ENCODE measurements at places on chromosomes 7 and 10.

GRCh38 chr10:22455068-22455857 is 110.0 kb downstream of the SPAG6 start:
- no peak for DNase-seq

GRCh38 chr10:98294270-98294627 is 26.3 kb upstream of the LOXL4 start:
- no peak for DNase-seq

GRCh38 chr7:2820508-2820934 is 23.6 kb downstream of the GNA12 start:
- no peak for DNase-seq

DNA sequence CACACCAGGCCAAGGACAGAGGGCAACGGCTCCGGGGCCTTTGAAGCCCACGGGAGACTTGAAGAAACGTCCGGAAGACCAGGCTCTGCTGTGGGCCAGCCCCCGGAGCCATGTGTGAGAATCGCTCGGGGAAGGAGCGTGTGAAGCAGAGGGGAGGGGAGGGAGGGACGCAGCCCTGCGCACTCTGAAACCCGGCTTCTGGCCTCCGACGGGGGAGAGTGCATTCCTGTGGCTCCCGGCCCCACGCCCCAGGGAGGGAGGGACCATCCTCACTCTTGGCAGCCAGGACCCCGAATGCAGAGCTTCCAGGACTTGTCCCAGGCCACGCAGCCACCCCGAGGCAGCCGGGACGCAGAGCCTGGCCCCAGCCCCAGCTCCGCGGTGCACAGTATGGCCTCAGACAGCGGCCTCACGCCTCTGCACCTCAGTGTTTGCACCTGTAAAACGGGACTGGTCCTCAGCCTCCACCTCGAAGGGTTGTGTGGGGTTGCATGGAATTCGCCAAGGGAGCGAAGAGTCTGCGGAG is 67.4 kb downstream of the PDGFA start:
- DNase-seq = no peak

DNA sequence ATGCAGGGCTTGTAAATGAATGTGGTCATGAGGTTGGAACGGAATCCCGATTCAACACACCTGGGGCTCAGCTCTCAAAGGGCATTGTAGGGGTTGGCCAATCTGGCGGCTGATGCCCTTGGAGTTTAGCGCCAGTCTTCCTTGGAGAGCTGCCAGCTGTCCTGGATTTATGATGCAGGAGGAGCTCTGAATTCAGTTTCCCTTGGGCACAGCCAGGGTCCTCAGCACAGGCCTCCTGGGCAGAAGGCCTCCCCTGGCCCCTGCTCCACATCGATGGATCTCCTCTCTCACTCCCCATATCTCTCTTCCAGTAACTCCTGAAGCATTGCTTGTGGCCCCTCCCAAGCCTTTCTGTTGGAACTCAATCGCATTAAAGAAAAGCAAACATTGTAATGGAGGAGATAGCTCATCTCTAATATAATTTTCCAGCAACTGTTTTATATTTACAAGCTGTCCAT is 985 bp upstream of the CYTH3 start:
- DNase-seq = peak; percentile 82

DNA sequence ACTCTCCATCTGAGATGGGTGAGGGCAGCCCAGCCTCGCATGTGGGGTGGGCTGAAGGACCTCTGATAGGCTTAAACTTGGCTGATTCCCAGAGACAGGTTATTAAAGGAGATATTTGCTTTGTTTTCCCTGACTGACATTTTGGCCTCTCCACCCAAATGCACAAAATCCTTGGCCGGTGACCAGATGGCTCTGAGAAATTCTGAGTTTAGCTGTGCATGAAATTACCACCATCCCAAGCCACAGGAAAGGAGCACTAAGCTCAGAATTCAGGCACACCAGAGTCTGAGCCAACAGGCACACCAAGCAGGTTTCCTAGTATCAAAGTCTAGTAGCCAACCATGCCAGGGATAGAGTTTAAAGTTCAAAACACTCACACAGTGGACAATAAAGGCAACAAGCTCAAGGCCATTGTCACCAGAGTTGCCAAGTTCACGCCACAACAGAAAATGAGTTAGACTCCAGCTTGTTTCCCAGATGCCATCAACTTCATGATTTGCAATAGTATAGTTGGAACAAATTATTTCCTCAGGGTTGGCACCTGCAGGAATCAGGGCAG is 387.6 kb downstream of the KCNMA1 start:
- DNase-seq = no peak

- DNase-seq = no peak
Measured at GRCh38 chr7:13910805-13911551, 78.5 kb downstream of the ETV1 start.

DNA sequence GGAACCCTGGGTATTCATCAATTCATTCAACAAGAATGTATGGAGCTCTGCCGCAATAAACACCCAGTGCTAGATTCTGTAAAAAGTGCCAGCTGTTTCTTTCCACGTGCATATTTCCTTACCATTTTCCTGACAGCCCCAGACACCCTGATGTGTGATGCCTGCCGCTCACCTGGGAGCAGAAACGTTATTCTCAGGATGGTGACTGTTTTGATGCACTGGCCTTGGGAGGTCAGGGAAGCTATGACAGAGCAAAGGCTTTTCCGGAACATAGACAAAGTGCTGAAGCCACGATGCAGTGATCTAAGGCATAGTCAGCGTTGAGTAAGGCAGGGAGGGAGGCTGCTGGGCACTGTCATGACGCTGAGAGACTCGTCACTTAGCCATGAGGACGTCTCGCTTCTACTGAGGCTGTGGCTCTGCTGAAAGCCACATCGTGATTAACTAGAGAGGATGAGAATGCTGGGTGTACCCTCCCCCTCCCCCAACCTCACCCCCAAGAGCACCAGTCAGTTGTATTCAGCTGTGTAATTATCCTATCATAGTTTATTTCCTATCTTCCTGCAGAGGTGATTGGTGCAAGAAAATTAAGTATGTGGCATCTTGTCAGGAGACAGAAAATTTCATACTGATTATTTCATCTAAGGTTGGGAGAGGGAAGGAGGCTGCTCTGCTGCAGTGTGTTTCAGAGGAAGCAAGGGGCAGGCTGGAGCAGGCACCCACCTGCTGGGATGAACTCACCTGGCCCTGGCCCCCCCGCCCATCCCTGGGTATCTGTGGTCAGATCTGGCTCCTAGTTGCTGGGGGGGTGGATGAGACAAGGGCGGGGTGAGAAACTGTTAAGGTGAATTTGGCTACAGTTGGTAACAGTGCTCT is 48.8 kb upstream of the SMNDC1 start:
- DNase-seq = no peak

Data from substantia nigra (tissue), 51 donors.